ENCODE measurements at places on chromosomes 5 and 9. TPM values are rescaled to one million over a fixed set of nuclear protein-coding genes. Genes with fewer than 3 reads are reported as not detected.

ZBTB34 gene
- total RNA-seq = 16.9 TPM

FSTL4 gene
- 2.0 TPM for total RNA-seq

TSSK1B gene
- 0.16 TPM for total RNA-seq

DNA sequence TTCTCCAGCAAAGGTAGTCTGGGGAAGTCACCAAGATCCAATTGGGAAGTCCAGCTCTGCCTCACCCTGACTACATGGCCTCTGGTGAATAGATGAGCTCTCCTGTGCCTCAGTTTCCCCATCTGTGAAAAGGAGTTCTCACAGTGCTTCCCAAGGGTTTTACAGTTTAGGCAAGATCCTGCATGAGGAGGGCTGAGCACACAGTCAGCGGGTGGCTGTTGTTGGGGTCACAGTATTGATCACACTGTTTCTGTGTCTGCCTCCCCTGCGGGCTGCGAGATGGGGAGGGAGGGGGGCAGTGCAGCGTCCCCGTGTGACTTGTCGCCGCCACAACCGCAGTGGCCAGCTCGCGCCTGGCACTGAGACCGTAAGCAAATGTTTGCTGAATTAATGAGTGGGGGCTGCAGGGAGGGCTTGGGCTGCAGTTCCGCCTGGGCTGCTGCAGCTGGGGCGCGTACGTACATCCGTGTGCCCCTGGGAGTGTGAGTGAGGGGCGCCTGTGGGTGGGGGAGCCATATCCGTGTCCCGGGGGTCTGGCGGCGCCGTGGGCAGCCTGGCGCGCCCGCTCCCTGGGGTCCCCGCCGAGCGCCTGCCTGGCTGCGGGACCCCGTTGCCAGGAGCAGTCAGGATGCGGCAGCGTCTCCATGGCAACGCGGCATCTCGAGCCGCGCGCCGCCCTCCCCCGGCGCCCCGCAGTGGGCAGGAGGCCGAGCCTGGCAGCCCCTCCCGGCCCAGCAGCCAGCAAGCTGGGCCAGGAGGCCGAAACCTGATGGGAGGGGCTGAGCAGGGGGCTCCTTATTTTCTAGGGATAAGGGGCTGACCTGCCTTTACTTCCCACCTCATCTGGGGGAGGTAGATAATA lies 31.4 kb upstream of the PSD2 start:
- DNase-seq = peak; percentile 53
- H3K27ac ChIP-seq = no peak overlapping the region
- H3K4me1 ChIP-seq = peaks cover 37% of the 10 kb centered on the region
- H3K36me3 ChIP-seq = no peaks in the 10 kb centered on the region
- peak overlapping the region; percentile 23 for H3K4me3 ChIP-seq

- no peak overlapping the region for H3K27ac ChIP-seq
- H3K4me3 ChIP-seq = peak overlapping the region; percentile 7
- no peaks in the 10 kb centered on the region for H3K27me3 ChIP-seq
- peaks cover 10% of the 10 kb centered on the region for H3K36me3 ChIP-seq
- peaks cover 48% of the 10 kb centered on the region for H3K4me1 ChIP-seq
These were observed 5.1 kb downstream of the AMACR start for GRCh38 chr5:34002629-34003328.

- H3K4me3 ChIP-seq = no peak overlapping the region
- peaks cover 13% of the 10 kb centered on the region for H3K36me3 ChIP-seq
- H3K4me1 ChIP-seq = peaks cover 44% of the 10 kb centered on the region
These were observed 141.7 kb downstream of the MYO10 start for GRCh38 chr5:16794269-16794913.

- peaks cover 14% of the 10 kb centered on the region for H3K4me1 ChIP-seq
- no peaks in the 10 kb centered on the region for H3K36me3 ChIP-seq
- H3K27me3 ChIP-seq = no peaks in the 10 kb centered on the region
- no peak overlapping the region for H3K27ac ChIP-seq
- H3K4me3 ChIP-seq = no peak overlapping the region
These were observed 30.8 kb downstream of the ARHGAP26 start for GRCh38 chr5:142800776-142801494.

- H3K4me3 ChIP-seq = no peak overlapping the region
- DNase-seq = no peak
- no peaks in the 10 kb centered on the region for H3K27me3 ChIP-seq
- peaks cover 42% of the 10 kb centered on the region for H3K4me1 ChIP-seq
- H3K27ac ChIP-seq = no peak overlapping the region
These were observed 425.2 kb upstream of the PIK3R1 start for GRCh38 chr5:67790390-67790789.

Data from neural crest cell (in vitro differentiated cells).